ENCODE measurements at places on chromosomes 3 and 15. TPM values are rescaled to one million over a fixed set of nuclear protein-coding genes. Genes with fewer than 3 reads are reported as not detected.

DNA sequence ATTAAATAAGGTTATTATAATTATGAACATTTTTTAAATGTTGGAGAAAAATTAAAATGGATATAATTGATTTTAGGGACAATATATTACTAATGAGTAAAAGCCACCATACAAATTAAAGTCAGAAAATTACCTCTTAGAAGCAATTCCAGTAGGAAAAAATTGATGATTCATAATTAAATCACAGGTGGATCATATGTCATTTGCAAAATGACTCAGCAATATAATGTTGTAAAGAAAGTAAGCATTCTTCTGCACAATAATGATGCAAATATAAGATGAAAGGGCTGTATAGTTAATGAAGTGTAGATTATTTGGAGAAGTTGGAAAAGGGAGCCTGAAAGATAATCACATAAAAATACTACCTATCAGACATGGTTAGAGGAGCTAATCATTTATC is 25.8 kb downstream of the ZPLD1 start:
- ATAC-seq = no peak

The BUB1B gene
- total RNA-seq = 15.3 TPM

DNA sequence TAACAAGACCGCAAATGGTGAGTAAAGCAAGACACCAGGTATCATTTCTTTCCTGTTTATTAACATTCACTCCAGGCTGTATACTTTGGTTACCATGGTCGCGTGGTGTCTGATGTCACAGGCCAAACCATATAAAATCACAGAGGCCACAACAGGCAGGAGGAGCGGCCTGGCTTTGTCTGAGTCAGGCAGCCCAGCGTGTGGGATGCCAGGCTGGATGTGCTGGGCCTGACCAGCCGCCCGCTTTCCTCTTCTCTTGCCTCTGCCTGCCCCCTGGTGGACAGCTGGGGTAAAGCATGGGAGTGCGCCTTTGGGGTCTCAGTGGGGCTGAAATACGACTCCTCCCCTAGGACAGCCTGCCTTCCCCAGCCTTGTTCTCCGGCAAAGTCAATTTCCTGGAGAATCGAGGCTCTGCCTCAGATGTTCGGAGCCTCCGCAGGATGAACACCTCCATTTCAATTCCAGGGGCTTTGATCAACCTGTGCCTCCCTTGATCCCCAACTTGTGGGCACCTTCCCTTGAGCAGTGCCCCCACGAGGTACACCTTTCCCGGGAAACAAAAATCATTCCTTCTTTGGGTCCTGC is 78.2 kb downstream of the CCNL1 start:
- peak; percentile 92 for ATAC-seq

GRCh38 chr3:100463002-100463401 is 29.4 kb upstream of the TMEM45A start:
- ATAC-seq = peak; percentile 91

The PEX11A gene
- total RNA-seq = 3.5 TPM

Measured in esophagus mucosa (tissue), 1 donor.